GM04504 (cell line): ENCODE measurements at places on chromosomes 13 and 19.

- DNase-seq: peak; percentile 52
These were observed 595 bp upstream of the GPR183 start for GRCh38 chr13:99307648-99308339.

GRCh38 chr13:91725646-91726045, 327.2 kb downstream of the GPC5 start:
- DNase-seq: no peak

- DNase-seq: no peak
These were observed 6.6 kb upstream of the GADD45B start for GRCh38 chr19:2469102-2469914.

- no peak for DNase-seq
These were observed 15.8 kb upstream of the ELF1 start for GRCh38 chr13:41034881-41035280.

- no peak for DNase-seq
These were observed 2.1 kb downstream of the RNF126 start for GRCh38 chr19:660793-661426.

DNA sequence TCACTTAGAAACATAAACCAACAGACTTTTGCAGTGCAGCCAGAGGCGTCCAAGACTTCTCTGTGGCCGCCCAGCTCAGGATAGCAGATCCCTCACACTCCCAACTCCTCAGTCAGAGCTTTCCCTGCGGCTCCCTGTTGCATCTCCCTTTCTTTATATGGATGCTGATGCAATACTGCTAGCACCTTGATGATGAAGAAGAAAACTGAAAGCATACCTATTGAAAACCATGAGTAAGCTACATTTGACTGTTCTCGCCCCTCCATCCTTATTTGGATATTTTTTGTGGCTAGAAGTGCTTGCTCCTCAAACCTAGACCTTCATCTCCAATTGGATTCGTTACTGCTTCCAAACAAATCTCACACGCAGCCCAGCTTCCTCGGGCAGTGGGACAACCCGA, 57.3 kb upstream of the UBL3 start:
- no peak for DNase-seq

DNA sequence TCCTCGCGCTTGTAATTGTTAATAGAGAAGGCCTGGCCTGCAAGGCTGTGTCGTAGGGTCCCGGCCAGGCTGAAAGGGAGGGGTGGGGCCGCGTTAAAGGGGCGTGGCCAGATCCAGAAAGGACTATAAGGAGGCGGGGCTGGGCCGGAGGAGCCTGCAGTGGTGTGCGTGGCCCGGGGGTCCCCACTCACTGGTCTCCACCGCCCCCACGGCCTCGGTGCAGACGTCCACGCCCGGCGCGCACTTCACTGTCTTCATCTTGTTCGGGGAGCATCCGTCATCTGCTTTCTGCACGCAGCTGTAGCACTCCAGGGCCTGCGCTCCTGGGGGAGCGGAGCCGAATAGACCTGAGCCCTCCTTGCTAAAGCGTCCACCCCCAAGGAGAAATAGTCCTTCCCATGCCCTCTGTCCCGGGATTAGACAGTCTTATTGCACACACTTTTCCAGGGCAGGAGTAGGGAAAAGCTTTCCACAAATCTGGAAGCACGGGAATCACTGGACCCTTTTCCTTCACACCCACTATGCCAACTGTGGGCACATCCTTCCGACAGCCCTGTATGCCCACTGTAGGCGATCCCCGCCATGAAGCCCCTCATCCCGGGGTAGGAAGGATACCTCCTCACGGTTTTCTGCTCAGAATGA, 1.2 kb downstream of the LYPD3 start:
- no peak for DNase-seq

GRCh38 chr19:12956446-12957388, at the start of gene GADD45GIP1:
Gene GADD45GIP1 (minus strand): TSS chr19:12957223. CDS start chr19:12957212, 11 bp downstream.
- DNase-seq: no peak

- DNase-seq: no peak
These were observed 637 bp downstream of the RANBP3 start for GRCh38 chr19:5977222-5977784.

DNA sequence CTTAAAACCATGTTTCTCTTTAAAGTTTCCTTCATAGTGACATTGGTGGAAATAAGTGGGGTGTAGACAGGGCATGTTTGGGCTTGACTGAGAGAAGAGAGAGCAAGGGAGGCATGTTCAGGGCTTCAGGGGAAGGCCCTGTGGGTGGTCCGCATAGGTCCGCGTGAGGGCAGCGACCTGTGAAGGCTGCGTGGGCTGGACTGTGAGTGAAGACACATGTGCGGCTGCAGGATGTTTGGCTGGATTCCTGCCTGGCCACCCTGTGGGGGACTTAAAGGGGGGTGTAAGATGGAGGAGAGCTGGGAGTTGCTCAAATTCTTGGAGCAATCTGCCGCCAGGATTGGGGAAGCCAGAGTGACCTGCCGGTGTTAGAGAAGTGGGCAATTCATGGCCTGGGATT, 23.8 kb upstream of the KLF12 start:
- no peak for DNase-seq

GRCh38 chr19:31511098-31511497, 161.9 kb upstream of the TSHZ3 start:
- no peak for DNase-seq

GRCh38 chr19:47111006-47111621, 2.5 kb downstream of the ZC3H4 start:
- no peak for DNase-seq

- peak; percentile 95 for DNase-seq
These were observed 64.9 kb downstream of the GADD45B start for GRCh38 chr19:2540646-2541454.

GRCh38 chr13:75153386-75153785, 328.6 kb downstream of the TBC1D4 start:
- DNase-seq: no peak

DNA sequence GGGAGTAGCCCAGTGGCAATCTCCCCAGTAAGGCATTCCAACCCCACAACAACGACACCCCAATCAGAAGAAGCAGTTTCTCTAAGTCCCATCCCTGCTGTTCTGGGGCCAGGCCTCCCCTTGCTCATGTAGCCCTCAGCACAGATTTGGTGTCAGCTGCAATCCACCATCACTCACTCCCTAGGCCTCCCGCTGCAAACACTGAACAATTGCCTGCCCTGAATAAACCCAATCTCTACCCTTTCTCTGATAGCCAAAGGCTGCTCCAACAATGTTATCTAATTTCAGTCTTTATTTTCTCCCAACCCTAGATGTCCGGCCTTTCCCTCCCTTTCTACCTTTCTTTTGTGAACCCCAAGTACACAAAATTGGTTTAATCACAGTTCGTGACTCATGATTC, 5.6 kb upstream of the SOX21 start:
- no peak for DNase-seq

DNA sequence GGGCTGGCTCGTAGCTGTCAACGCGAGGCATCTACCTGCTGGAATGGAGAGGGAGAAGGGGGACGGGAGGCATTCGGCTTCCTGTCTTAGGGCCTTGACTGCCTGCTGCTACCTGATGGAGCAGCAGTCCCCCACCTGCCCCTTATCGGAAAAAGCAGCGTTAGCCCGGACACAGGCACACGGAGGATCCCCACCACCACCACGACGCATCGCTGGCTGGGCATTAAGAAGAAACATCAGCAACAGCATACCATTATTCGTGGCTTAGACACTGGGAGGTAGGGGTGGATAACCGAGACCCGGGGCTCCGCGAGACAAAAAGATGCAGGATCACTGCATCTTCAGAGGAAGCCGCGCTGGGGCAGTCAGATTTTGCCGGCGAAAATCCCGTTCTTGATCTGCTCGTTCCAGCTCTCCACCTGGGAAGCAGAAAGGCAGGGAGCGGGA, 1.1 kb downstream of the COX6B2 start:
- DNase-seq: no peak

GRCh38 chr19:38425222-38425809, 703 bp downstream of the RASGRP4 start:
- no peak for DNase-seq

DNA sequence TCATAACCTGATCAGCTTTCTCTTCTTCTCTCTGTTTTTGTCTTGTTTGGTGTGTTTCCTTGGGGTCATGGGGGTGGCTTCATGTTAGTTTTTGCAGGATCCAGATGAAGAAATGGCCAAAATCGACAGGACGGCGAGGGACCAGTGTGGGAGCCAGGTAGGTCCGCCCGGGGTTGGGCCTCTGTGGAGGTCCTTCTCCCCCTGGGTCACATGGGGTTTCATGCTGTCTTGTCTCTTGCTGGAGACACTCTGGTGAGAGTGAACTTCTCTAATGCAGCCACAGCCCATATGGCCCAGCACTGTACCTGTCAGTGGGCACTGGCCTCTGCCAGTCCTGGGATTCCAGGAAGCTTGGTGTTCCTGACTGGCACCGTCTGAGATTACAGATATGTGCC, 1.1 kb downstream of the CCNE1 start:
- no peak for DNase-seq

GRCh38 chr19:4754248-4754647, 30.6 kb upstream of the DPP9 start:
- no peak for DNase-seq

DNA sequence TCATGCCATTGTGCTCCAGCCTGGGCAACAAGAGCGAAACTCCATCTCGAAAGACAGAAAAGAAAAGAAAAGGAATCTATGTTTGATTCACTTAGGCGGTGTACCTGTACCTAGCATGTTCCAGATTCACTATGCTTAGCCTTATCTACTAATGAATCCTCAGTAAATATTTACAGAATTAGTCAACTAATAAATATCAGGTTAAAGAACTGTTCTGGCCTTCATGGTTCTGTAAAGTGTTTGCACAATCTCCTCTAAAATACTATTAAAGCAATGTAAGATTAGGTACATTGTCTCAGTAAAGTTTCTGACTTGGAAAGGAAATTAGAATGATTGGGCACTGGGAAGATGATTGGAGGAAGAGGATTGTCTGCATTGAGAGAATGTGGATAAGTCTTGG, 2770.4 kb downstream of the PCDH9 start:
- DNase-seq: no peak

DNA sequence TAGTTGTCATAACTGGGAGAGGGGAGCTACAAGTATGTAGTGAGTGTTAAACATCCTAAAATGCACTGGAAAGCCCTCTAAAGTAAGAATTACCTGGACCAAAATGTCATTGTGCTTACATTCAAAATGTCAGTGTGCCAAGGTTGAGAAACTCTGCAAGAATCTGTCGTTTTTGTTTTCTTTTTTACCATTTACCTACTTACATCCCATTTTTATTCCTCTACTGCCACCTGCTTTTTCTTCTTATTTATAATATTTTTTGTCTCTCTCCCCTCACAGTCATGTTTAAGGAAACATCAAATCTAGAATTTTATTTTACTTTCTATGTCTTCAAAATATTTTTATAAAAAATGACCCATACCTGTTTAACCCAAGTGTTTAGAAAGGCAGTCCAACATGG, 226.4 kb downstream of the PCDH17 start:
- DNase-seq: no peak

- no peak for DNase-seq
These were observed 15.3 kb downstream of the TMEM38A start for GRCh38 chr19:16676101-16676798.

GRCh38 chr13:50668691-50669271, 174.7 kb downstream of the DLEU7 start:
- no peak for DNase-seq

DNA sequence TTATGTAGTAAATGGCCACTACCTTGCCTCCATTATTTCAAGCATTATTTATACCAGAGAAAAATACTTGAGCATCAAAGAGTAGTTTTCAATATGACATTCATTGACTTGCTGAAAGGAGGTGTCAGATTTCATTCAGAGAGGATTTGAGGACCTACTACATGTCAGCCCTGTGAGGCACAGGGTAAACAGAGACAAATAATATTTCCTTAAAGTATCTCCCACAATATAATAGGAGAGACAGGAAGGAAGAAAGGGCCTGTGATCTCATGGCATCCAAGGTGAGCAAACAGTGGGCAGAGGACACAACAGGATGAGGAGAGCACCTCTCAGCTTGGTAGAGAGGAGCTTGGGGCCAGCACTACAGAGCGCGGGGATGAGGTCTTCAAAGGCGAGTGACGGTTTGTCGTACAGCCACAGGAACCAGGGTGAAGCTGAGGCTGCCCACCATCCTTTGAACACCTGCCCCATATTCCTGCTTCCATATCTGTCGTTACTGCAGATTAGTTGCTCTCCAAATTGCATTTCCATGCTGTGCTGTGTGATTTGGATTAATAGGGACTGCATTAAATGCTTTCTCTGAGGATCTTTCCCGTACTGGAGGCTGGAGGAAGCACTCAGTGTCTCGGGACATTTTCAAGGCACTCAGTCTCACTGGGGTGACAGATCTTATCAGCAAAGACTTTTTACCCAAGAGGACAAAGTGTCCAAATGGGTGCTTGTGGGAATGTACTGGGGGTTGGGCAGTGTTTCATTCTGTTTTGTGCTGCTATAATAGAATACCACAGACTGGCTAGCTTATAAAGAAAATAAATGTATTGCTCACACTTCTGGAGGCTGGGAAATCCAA, 59.2 kb downstream of the GJA3 start:
- DNase-seq: no peak
